ENCODE measurements at places on chromosomes 13 and 19.

GRCh38 chr13:45402641-45403040, 15.5 kb downstream of the SLC25A30 start:
- no peak for DNase-seq

GRCh38 chr19:56144376-56144775, 3.3 kb downstream of the ZNF444 start:
- no peak for DNase-seq

GRCh38 chr13:78032132-78032531, 113.5 kb upstream of the EDNRB start:
- no peak for DNase-seq

DNA sequence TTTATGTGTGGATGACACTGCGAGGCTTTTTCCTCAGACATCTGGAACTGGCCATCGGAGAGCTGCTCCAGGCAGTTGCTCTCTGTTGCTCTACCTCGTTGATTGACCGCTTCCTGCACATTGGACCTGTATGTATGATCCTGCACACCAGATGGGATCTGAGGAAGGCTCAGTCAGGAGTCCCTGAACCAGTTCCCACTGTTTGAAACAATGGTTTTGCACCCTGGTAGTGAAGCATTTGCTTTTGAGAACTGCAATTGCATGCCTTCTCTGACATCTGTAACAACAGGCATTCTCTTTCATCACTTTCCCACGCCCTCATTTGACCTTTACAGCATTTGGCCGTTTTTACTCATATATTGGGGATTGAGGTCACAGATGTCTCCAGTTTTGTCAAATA, 61.1 kb upstream of the NPAS1 start:
- no peak for DNase-seq

- no peak for DNase-seq
Observed at GRCh38 chr19:43457809-43458208, 7.6 kb downstream of the LYPD3 start.

GRCh38 chr13:26855921-26856320, 95.3 kb upstream of the GPR12 start:
- no peak for DNase-seq

GRCh38 chr13:51275101-51275500, 52.9 kb downstream of the FAM124A start:
- DNase-seq, result no peak

DNA sequence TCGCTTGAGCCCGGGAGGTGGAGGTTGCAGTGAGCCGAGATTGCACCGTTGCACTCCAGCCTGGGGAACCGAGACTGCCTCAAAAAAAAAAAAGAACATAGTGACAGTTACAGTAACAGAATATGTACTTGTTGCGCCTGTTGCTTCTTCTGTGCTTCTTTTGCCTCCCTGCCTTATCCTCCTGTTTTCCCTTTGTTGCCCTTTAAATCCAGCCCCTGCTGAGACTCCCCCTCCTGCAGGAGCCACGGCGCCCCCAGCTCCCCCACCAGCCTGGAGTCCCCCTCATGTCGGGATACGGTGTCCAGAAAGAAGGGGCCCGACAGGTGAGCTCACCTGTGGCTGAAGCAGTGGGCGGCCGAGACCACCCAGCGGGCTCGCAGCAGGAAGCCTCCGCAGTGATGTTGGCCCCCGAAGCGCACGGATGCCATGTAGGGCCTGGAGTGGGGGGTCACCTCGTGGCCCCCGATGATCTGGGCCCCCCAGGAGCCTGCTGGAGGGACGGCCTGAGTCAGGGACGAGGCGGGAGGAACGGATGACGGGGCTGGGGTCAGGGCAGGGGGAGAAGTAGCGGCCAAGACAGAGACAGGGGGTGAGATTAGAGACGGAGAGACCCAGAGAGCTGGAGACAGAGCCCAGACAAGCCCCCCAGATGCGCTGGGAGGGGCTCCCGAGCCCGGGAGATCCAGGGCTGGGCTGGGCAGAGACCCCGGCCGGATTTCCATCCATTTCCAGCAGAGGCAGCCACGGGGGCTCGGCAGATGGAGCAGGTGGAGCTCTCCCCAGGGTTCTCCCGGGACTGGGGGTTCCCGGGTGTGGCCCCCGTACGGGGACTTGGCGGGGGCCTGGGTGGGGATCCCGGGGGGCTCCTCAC, 536 bp downstream of the PRSS57 start:
- no peak for DNase-seq

DNA sequence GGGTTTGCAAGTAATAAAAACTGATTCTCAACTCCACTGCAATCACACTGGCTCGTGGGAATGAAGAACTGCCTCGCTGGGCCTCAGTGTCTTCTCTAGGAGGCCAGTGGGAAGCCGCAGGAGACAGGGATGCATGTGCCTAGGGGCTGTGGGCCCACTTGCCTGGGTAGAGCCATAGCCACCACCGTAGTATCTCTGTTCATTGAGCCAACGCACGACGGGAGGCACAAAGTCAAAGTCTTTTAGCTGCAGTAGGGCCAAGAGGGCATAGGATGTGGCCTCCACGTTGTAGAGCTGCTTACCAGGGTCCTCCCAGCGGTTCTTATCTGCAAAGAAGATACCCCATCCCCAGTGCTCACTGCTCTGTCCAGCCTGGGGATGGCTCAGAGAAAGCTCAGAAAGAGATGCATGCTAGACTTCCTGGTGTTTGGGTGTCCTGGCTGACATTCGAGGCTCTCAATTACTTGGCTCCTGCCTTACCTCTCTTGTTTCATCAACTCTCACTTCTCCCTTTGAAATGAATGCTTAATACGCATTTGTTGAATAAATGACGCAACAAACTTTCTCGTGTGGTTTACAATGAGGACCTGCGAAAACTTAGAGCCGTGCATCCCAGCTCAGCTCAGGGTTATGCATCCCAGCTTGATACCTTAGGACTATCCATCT, 16.1 kb upstream of the TNFSF14 start:
- DNase-seq, result no peak

- DNase-seq, result no peak
Observed at GRCh38 chr19:46296722-46297461, at the start of gene HIF3A. Gene HIF3A, plus strand, starts transcription at chr19:46297042. Its CDS starts 35 bp downstream, at chr19:46297077.

Measured in naive thymus-derived CD8-positive, alpha-beta T cell (primary cell).